ENCODE measurements at places on chromosomes 3 and 15.

- H3K36me3 ChIP-seq: no peaks in the 10 kb centered on the region
- DNase-seq: no peak
- H3K27ac ChIP-seq: no peak overlapping the region
- no peaks in the 10 kb centered on the region for H3K27me3 ChIP-seq
Measured at GRCh38 chr3:25911525-25912295, 121.8 kb downstream of the OXSM start.

- no peak overlapping the region for H3K4me3 ChIP-seq
- no peak overlapping the region for H3K27ac ChIP-seq
- no peaks in the 10 kb centered on the region for H3K27me3 ChIP-seq
- DNase-seq: no peak
- no peaks in the 10 kb centered on the region for H3K36me3 ChIP-seq
Measured at GRCh38 chr3:196558476-196558875, 9.9 kb downstream of the WDR53 start.

DNA sequence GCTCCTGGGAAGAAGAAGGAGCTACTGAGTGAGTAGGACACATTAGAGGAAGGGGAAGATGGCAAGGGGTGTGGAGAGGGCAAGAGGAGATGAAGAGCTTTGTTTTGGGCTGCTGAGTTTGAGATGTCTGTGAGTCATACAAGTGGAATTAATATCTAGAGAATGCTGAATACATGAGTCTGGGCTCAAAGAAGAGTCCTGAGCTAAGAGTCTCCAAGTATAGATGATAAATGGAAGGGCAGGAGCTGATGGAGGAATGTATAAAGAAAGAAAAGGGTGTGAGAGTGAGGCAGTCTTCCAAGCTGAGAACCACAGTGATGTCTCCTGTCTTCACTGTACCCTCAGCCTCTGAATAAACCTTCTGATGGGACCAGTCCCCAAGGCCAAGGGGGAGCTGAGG is 205.5 kb upstream of the MRPL3 start:
- DNase-seq: no peak
- no peak overlapping the region for H3K4me3 ChIP-seq
- H3K36me3 ChIP-seq: no peaks in the 10 kb centered on the region
- H3K4me1 ChIP-seq: peaks cover 21% of the 10 kb centered on the region

- no peaks in the 10 kb centered on the region for H3K4me1 ChIP-seq
- no peak overlapping the region for H3K27ac ChIP-seq
- H3K4me3 ChIP-seq: no peak overlapping the region
- H3K36me3 ChIP-seq: no peaks in the 10 kb centered on the region
- no peak for DNase-seq
- no peaks in the 10 kb centered on the region for H3K27me3 ChIP-seq
Measured at GRCh38 chr15:92043283-92043682, 189.8 kb downstream of the SLCO3A1 start.

DNA sequence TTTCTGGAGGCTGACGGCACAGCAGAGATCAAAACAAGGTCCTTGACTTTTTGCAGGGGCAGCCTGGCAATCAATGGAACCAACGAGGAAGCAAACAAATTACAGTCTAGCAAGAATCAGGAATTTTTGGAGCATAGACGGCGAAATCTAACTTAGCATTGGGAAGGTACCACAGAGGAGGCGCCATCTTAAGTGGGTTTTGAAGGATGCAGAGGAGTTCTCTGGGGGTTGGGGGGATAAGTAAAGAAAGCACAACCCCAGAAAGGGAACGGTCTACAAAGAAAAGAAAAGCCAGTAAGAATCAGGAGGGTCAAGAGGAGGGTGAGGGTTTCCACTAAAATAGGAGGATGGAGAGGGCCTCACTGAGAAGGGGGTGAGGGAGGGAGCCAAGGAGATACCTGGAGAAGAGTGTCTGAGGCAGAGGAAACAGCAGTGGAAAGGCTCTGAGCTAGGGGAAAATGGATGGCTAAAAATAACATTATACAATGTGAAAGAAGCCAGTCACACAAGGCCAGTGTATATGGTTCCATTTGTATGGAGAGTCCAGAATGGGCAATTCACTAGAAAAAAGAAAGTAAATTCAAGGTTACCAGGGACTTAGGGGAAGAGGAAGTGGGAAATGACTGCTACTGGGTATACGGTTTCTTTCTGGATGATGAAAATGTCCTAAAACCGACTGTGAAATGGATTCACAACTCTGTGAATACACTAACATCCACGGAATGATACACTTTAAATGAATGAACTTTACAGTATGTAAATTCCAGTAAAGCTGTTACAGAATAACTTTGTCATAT is 25.2 kb upstream of the IQSEC1 start:
- H3K36me3 ChIP-seq: no peaks in the 10 kb centered on the region
- H3K27ac ChIP-seq: no peak overlapping the region
- H3K4me1 ChIP-seq: 0 out of 2 replicates have a peak, but pooled peaks cover 4% of the 10 kb centered on the region
- no peaks in the 10 kb centered on the region for H3K27me3 ChIP-seq
- no peak overlapping the region for H3K4me3 ChIP-seq

GRCh38 chr15:25582886-25583285 is 144.1 kb upstream of the UBE3A start:
- no peaks in the 10 kb centered on the region for H3K27me3 ChIP-seq
- no peak overlapping the region for H3K4me3 ChIP-seq
- H3K36me3 ChIP-seq: no peaks in the 10 kb centered on the region
- no peak for DNase-seq
- H3K4me1 ChIP-seq: no peaks in the 10 kb centered on the region

GRCh38 chr15:88646951-88647350 is 8.1 kb downstream of the ISG20 start:
- H3K4me1 ChIP-seq: no peaks in the 10 kb centered on the region
- no peaks in the 10 kb centered on the region for H3K36me3 ChIP-seq
- H3K4me3 ChIP-seq: no peak overlapping the region
- no peak for DNase-seq
- no peak overlapping the region for H3K27ac ChIP-seq
- no peaks in the 10 kb centered on the region for H3K27me3 ChIP-seq

DNA sequence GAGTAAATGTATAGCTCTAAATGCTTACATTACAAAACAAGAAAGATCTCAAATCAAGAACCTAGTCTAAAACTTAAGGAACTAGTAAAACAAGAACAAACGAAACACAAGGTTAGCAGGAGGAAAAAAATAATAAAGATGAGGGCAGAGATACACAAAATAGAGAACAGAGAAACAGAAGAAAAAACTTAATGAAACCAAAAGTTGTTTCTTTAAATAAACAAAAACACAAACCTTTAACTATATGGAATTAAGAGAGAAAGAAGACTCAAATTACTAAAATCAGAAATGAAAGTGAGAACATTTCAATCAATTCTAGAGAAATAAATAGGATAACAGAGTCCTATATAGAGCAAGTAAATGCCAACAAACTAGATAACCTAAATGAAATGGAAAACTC is 59.6 kb downstream of the DLG1 start:
- DNase-seq: peak; percentile 36
- no peaks in the 10 kb centered on the region for H3K27me3 ChIP-seq
- peak overlapping the region; percentile 6 for H3K4me3 ChIP-seq
- peak overlapping the region; percentile 15 for H3K27ac ChIP-seq

- H3K4me1 ChIP-seq: peaks cover 36% of the 10 kb centered on the region
- peak; percentile 76 for DNase-seq
- no peaks in the 10 kb centered on the region for H3K36me3 ChIP-seq
- H3K4me3 ChIP-seq: peak overlapping the region; percentile 38
- peak overlapping the region; percentile 79 for H3K27ac ChIP-seq
Measured at GRCh38 chr3:108388136-108389132, 92.1 kb downstream of the HHLA2 start.
